Suppressor macrophage treated with lipopolysaccharide for 1 hour (primary cell): ENCODE measurements at places on chromosomes 4 and X.
A peak's percentile ranks its signal among the peaks of the same experiment; 100 is the strongest.

- DNase-seq, result no peak
These were observed 639 bp upstream of the PRDM5 start for GRCh38 chr4:120923207-120923522.

GRCh38 chr4:146585761-146586333 is 52.8 kb upstream of the POU4F2 start:
- DNase-seq, result peak; percentile 87

DNA sequence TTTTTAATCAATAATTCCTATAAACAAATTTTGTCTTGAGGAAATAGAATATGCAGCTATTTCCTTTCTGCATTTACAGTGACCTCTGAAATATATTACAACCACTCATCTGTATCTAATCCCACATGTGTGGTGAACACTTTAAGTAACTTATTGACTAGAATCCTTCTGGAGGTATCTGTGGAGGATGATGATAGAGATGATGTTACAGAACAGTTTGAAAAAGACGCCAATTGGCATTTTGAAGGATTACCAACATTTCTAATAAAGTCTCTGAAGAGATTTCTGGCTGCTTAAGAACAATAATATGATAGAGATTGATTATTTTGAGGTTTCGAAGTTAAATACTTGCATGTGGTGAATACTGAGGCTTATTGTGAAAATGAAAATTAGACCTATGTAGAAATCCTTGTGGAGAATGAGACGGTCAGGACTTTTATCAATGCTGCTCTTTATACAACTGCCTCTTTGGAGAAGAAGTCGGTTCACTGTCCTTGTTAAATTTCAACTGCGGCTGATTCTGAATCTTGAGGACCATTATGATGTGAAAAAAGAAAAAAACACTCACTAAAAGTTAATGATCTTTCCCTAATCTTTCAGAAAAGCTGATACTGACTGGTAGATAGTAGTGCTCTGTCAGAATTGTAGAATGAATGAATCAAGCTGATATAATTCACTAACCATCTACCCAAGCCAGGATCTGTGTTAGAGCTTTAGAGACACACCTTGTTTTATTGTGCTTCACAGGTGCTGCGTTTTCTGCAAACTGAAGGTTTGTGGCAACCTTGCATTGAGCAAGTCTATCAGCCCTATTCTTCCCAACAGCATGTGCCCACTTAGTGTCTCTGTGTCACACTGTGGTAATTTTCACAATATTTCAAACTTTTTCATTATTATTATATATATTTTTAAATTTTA is 204.7 kb downstream of the SPRY1 start:
- no peak for DNase-seq

GRCh38 chr4:22170353-22170752 is 221.8 kb upstream of the KCNIP4 start:
- DNase-seq, result no peak

GRCh38 chr4:82786828-82787227 is 11.8 kb downstream of the SCD5 start:
- DNase-seq, result no peak

- no peak for DNase-seq
These were observed 827 bp upstream of the RTL3 start for GRCh38 chrX:78659955-78660354.

DNA sequence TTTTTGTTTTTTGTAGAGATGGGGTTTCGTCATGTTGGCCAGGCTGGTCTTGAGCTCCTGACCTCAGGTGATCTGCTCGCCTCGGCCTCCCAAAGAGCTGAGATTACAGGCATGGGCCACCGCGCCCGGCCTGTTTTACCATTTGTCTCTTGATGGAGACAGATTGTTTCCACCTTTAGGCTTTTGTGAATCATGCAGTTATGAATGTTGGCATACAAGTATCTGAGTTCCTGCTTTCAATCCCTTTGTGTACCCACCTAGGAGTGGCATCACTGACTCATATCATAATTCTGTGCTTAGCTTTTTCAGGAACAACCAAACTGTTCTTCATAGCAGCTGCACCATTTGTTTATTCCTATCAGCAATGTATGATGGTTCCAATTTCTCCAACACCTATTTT is 20.2 kb upstream of the MGST2 start:
- no peak for DNase-seq

GRCh38 chr4:40399578-40399977 is 64.4 kb downstream of the CHRNA9 start:
- DNase-seq, result no peak

GRCh38 chr4:80471756-80472155 is 136.2 kb downstream of the CFAP299 start:
- no peak for DNase-seq

DNA sequence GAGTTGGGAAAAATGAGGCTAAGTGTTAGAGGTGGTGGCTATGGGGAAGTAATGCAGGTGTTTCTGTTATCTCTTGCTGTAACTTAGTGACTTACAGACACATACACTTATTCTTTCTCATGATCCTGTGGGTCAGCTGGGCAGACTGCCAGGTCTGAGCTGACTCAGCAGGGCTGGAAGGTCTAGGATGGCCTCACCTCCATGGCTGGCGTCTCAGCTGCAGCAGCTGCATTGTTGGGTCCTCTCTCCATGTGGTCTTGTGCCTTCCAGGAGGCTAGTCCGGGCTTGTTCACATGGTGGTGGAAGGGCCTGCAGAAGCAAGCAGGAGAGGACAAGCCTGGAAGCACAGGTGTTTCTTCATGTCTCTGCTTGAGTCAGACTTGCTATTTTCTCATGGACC is 172.7 kb downstream of the NHS start:
- DNase-seq, result no peak

- DNase-seq, result no peak
These were observed 242.9 kb downstream of the TECRL start for GRCh38 chr4:64166365-64166764.

GRCh38 chr4:108181704-108182103 is 13.0 kb upstream of the LEF1 start:
- peak; percentile 4 for DNase-seq

DNA sequence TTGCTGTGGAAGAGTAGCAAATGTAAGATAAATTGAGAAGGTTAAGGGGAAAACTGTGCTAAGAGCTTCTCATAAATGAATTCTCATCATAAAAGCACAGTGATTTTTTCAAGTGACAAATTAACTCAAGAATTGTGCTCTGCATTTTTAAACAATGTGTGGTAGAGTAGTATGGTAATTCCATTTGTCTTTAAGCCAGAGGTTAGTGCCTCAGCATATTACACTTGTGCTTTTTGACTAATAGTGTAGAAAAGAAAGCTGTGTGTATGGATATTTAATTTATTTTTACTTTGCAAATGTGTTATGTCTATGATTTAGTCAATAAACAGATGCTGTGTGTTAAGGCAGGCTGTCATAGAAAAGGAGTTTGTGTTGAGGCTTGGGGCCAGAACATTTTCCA is 61.0 kb downstream of the FHIP1A start:
- DNase-seq, result no peak

GRCh38 chr4:140982613-140983340 is 150.5 kb downstream of the RNF150 start:
- no peak for DNase-seq

DNA sequence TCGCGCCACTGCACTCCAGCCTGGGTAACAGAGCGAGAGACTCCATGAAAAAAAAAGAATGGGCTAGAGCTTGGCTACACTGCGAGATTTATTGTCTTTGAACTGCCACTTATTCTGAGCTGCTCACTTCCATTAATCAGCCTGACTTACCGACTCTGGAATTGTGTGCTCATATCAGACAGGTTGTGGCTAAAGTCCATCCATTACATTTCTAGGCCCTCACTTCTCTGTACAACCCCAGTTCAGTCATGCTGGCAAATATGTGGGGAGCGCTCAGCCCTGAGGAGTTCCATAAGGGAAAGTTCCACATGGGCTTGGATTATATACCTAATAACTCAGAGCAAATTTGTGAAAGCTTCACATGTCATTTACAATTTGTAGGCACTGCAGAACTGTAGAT is 270.6 kb downstream of the TRIML1 start:
- no peak for DNase-seq

DNA sequence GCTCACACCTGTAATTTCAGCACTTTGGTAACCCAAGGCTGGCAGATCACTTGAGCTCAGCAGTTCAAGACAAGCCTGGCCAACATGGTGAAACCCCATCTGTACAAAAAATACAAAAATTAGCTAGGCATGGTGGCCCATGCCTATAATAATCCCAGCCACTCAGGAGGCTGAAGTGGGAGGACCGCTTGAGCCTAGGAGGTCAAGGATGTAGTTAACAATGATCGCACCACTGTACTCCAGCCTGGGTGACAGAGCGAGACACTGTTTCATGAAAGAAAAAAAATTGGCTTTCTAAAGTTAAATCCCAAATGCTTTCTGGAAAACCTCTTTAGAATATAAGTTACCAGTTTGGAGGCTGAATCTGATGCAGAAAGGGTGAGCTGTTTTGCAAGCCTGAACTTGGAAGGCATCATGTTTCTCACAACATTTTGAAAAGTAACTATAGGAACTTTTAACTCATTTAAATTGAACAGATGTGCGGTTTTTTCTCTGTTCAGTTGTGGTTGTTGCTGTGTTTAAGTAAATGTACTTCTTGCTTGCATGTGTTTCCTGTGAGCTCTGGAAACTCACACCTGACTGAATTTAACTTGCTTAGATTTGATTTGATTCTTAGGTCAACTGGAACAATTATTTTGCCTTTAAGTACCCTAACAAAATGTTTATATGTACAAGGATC is 39.8 kb upstream of the TMEM131L start:
- no peak for DNase-seq

DNA sequence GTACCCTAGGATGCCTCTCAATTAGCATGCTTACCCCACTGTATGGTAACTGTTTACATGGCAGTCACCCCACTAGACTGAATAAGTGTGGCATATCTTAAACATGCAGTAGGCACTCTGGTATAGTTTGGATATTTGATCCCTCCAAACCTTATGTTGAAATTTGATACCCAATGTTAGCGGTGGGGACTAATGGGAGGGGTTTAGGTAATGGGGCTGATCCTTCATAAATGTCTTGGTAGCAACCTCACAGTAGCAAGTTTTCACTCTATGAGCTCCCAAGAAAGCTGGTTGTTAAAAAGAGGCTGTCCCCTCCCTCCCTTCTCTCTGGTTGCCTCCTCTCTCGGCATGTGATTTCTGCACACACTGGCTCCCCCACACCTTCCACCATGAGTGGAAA is 10.1 kb downstream of the TMEM150C start:
- no peak for DNase-seq

GRCh38 chrX:41733939-41734338 is 10.0 kb downstream of the GPR82 start:
- no peak for DNase-seq

- DNase-seq, result no peak
These were observed 158.1 kb downstream of the FHIP1A start for GRCh38 chr4:151567056-151567455.

DNA sequence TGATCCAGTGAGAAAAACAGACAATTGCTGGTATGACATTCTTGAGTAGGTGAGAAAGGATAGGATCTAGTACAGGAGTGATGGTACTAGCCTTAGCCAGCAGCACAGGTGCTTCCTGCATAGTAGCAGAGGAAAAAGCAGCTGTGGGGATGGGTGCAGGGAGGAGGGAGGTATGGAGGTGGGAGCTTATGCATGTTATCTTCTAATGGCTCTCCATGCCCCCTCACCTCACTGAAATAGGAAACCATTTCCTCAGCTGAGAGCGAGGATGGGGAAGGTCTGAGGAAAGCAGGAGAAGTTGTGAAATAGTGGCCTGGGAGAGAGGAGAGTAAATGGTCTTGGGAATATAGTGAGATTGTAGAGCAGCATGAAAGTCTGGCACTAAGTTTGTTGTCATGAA is 136.3 kb downstream of the TMEM164 start:
- DNase-seq, result no peak

DNA sequence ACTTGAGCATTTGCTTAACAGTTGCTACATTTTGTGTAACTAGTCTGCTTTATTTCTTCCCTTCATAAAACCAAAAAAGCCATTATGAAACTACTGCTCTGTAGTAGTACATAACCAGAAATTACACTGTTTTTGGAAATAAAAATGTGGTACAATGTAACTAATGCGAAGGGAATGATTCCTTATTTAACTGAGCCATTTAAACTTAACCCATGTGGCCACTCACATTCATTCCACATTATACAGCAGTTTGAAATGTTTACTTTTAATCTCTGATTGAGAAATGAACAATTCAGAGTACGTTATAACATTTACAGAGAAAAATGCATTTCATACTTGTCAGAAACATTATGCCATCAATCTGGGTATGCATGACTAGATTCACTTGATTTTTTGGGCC is 94.2 kb downstream of the NYX start:
- no peak for DNase-seq

DNA sequence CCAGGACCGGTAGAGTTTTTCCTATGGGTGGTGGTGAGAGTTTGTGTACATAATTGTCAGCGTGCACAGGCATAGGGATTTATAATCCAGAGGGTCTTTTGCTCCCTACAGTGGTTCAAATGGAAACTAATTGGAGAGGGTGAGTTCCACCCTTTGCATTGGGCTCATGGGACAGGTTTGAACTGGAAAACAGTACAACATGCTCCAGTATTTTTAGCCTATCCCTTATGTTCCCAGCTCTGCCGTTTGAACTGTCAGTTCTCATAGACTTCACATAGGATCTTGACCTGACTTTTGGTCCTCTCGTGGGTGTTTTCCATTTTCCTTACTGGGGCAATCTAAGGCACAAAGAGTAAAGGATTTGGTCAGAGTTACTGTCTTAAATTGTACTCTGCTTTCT is 31.8 kb downstream of the FHL1 start:
- DNase-seq, result no peak
